Myocyte (in vitro differentiated cells): ENCODE measurements at places on chromosomes 2 and 18.

DNA sequence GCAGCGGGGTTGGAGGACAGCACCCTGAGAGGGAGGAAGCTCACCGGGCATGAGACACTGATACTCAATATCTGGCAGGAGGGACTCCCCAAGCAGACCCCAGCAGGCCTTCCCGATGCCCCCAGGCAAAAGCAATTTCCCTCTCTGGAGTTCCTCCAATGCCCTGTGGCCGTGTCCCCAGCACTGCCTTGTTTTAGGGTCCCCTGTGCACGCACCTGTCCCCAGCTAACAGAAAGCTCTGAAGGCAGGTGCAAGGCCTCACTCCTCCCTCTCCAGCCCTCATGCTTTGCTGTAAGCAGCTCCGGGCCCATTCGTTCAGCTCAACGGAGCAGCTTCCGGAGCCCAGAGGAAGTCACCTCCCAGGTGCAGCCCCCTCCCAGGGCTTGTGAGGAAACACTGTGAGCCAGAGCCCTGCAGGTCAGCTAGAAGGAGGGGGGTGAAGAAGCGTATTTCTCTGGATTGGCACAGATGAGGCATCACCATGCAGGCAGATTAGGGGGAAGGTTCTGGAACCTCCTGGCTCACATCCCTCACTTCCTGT, 50.3 kb upstream of the ID2 start:
- DNase-seq: no peak

DNA sequence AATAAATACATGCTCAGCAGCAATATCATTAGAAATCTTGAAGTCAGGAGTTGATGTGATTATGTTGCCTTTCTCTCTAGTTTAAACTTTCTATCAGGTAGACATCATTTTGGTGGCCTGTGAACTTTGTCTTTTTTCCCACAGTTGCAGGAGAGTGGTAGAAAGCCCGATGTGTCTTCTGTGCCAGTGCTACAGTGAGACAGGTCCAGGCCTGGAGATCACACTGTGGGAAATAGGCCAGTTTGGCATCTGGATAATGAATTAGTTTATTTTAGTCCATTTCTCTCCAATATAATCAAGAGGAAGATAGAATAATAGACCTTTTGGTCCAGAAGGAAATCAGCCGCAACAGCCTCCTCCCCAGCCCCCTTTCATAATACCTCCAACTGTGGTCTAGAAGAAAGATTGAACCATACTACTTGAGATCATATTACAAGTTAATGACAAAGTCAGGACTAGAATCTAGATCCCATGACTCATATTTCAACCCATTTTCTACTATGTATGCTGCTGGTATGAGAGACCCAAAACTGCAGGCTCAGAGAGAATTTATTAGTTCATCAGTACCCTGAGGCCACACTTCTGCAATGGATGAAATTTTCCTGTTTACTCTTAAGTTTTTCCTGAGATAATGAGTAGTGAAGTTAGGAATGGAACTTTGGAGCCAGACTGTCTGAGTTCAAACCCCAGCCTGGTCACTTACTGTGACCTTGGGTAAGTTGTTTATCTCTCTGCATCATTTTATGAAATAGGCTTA, 20.6 kb downstream of the KCMF1 start:
- DNase-seq: no peak

- DNase-seq: no peak
These were observed 535.2 kb downstream of the METTL4 start for GRCh38 chr18:2036086-2036485.

- DNase-seq: no peak
These were observed 886.0 kb upstream of the CHAC2 start for GRCh38 chr2:52881606-52882005.

DNA sequence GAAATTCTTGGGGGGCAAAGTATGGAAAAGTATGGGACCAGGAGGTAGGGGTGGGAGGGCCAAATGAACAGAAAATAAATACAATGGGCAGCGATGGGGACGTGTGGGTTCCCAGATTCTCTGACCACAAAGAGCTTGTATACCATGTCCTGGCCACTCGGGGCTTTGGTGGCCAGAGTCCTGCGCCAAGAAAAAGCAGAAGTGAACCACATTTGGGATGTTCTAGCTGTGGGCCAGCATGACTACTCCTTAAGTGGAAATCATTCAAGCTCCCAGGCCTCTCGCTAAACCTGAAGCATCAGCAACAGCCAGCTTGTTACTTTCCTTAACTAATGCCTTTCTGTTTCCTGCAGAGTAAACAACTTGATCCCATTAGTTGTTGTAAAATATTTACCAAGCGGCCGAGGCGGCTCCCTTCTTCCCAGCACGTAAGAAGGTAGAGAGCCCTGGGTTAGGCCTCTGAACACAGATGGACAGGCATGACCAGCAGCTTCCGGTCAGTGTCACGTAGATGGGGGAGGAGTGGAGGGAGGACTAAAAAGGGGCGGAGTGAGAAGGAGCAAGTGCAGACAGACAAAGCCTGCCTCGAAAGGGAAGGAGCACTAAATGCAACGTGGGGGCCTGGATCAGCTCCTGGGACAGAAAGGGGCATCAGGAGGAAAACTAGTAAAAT, 88.2 kb downstream of the GALNT14 start:
- DNase-seq: no peak

- DNase-seq: no peak
These were observed 214.3 kb downstream of the RIT2 start for GRCh38 chr18:42901161-42901560.

DNA sequence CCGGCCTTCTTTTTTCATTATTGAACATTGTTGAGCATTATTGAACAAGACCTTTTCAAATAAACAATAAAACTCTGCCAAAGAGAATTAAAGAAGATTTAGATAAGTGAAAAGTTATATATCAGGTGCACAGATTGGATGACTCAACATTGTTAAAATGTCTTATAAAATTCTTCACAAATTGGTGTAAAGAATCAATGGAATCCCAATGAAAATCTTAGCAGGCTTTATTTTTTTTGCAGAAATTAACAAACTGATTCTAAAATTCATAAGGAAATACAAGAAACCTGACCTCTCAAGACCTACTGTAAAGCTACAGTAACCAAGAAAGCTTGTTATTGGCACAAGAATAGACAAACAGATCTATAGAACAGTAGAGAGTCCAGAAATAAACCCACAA, 70.3 kb downstream of the LAMA1 start:
- DNase-seq: no peak

DNA sequence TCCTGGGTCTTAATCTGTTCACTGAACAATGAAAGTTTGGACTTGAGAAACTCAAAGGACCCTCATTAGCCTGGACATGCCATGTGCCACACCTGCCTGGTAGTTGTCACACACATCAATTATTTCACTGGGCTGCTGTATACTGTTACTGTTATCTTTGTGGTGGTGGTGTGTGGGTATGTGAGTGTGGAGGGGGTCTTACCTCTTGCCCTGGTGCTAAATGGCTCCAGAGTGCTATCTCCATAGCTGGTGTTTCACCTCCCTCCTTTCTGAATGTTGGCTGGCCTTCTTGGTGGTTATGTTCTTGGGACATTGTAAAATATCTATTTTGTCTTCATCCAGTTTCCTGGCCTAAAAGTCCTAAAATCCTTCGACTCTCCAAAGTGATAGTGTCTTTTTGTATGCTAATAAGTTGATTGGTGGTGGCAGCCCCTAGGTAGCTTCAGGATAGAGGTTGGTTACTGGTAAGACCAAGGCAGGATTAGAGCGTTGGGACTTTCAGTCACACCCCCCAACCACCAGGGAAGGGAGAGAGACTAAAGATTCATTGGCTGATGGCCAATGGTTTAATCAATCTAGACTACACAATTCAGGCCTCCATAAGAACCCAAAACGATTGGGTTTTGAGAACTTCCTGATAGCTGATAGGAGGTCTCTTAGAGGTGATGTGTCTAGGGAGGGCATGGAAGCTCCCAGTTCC, 328.1 kb downstream of the MYCN start:
- DNase-seq: no peak

DNA sequence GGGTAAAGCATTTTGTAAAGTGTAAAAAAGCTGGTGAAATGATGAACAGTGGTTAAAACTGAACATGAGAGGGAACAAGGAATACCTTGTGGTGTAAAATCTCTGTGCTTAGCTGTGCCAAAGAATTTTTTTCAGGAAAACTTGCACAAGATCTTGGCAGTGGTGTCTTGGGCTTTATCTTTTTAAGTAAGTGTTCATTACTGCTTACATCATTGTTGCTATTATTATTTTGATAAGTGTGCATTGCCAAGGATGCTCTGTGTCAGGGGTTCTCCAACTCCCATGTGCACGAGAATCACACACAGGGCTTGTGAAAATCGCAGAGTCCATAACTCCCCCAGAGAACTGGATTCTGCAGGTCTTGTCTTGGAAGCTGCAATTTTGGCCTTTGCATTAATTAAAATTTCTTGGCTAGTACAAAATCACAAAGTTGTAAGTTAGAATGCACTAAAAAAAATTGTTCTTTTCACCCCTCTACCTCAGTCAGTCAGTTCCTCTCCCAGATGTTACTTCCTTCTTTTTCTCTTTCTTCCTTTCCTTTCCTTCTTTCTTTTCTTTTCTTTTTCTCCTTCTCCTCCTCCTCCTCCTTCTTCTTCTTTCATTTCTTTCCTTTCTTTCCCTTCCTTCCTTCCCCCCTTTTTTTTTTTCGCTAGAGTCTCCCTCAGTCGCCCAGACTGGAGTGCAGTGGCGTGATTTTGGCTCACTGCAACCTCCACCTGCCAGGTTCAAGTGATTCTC, 37.8 kb downstream of the GATA6 start:
- no peak for DNase-seq

- no peak for DNase-seq
These were observed 27.1 kb upstream of the ELOA2 start for GRCh38 chr18:47062471-47062870.

- DNase-seq: no peak
These were observed 439.1 kb downstream of the EIPR1 start for GRCh38 chr2:2938481-2938880.

GRCh38 chr2:187500585-187501359, 52.7 kb upstream of the CALCRL start:
- peak; percentile 64 for DNase-seq

DNA sequence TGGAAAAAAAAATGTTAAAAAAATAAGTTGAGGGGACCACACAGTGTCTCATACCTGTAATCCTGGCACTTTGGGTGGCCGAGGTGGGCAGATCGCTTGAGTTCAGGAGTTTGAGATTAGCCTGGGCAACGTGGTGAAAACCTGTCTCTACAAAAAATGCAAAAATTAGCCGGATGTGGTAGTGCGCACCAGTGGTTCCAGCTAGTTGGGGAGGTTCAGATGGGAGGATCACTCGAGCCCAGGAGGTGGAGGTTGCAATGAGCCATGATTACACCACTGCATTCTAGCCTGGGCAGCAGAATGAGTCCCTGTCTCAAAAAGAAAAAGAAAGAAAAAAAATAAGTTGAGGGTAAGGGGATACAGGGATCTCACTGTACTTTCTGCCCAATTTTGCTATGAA, 6.1 kb upstream of the KYNU start:
- no peak for DNase-seq

DNA sequence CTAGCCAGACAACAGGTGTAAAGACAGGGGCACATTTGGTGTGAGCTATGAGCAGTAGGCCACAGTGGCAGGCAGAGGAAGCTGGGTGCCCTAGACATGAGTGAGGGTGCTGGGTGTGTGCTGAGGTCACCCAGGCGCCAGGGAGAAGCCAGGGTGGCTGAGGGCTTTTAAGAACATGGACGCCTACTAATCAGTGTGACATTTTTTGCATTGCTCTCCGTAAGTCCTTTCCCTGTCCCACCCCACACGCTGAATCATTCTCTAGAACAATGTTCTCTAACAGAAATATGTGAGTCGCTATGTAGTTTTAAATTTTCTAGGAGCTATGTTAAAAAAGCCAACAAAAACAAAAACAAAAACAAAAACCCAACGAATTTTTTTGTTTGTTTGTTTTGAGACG, 204.5 kb upstream of the REV1 start:
- DNase-seq: no peak

DNA sequence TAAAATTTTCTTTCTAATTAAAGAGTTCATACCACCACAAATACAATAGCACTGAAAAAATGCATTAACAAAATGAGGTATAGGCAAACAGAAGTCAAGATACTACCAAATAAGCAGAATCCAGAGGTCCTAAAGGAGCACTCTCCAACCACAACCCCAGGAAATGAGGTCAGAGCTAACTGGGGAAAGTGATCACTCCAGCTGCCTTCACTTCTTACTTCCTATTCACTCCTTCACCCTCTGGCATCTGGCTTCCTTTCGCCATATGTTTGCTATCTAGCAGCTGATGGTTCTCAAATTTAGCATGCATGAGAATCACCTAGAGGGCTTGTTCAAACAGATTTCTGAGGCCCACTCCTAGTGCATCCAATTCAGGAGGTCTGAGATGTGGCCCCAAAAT, 212.6 kb upstream of the ACVR2A start:
- peak; percentile 63 for DNase-seq

GRCh38 chr2:168749297-168749696, 53.1 kb upstream of the NOSTRIN start:
- no peak for DNase-seq

DNA sequence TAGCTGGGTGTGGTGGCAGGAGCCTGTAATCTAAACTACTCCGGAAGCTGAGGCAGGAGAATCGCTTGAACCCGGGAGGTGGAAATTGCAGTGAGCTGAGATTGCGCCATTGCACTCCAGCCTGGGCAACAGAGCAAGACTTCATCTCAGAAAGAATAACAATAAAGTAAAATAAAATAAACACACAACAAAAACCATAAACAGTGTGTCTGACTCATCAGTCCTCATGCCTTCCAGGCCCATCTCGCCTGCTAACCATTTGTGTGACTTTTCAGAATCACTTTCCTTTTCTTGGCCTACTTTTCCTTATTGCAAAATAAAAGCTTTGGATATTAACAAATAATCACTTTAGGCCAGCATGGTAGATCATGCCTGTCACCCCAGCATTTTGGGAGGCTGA, 42.0 kb upstream of the ASXL2 start:
- no peak for DNase-seq

- DNase-seq: no peak
These were observed 44.8 kb upstream of the SYT4 start for GRCh38 chr18:43322132-43322531.

DNA sequence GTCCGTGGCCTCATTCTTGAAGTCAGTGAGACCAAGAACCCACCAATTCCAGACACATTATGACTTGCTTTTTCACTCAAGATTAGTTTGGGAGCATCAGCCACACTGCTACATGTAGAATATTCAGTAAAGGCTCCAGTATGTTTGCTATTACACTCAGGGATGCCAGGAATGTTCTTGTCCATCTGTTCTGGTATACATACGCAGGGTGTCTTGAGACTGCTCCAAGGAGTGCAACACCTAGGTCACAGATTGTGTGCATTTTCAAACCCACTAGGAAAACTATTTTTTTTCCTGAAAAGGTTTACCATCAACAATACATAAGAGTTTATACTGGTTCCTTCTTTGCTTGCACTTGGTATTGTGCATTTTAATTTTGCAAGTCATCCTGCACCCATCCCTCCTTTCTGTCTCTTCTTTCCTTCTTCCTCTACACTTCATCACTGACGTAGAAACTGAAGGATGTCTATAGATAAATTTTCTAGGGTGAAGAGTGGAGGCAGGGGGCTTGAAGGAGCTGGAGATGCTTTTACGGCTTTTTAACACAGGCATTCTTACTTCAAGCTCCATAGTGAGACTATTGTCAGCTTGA, 35.3 kb upstream of the MAP2 start:
- no peak for DNase-seq

- no peak for DNase-seq
These were observed 233.2 kb downstream of the TCF4 start for GRCh38 chr18:55354795-55355194.

- no peak for DNase-seq
These were observed 253.0 kb upstream of the CNTNAP5 start for GRCh38 chr2:123771928-123772632.

- no peak for DNase-seq
These were observed 36.5 kb downstream of the COLEC12 start for GRCh38 chr18:463827-464541.
